PC-3 (cell line): ENCODE measurements at places on chromosomes 6 and 20. TPM values are rescaled to one million over a fixed set of nuclear protein-coding genes. Genes with fewer than 3 reads are reported as not detected.

The PNPLA1 gene
- 0.29 TPM in 1 of 2 replicates, not detected in the other for total RNA-seq

The NNAT gene
- not detected in 2 replicates for total RNA-seq

The ABHD12 gene
- total RNA-seq = 48.3 and 64.2 TPM in 2 replicates

The RPL7L1 gene
- 87.6 and 99.5 TPM in 2 replicates for total RNA-seq

The GSTA2 gene
- total RNA-seq = not detected in 2 replicates

The MYH7B gene
- 0.04 TPM in 1 of 2 replicates, not detected in the other for total RNA-seq

The AIF1 gene
- total RNA-seq = not detected in 2 replicates

The VSX1 gene
- not detected in 2 replicates for total RNA-seq

The PRPF6 gene
- total RNA-seq = 67.1 and 87.2 TPM in 2 replicates

The TSPO2 gene
- total RNA-seq = not detected in 2 replicates

The TRIM15 gene
- total RNA-seq = not detected in 2 replicates

The OXT gene
- not detected in 2 replicates for total RNA-seq

The ME1 gene
- 22.3 and 28.0 TPM in 2 replicates for total RNA-seq

The UBE2C gene
- total RNA-seq = 251 and 304 TPM in 2 replicates

The DYNLT2 gene
- total RNA-seq = 0.51 and 1.5 TPM in 2 replicates

The RAB32 gene
- total RNA-seq = 25.1 and 29.8 TPM in 2 replicates
